ENCODE measurements at places on chromosomes 16 and 17. TPM values are rescaled to one million over a fixed set of nuclear protein-coding genes. Genes with fewer than 3 reads are reported as not detected.

KCNJ18 gene
- not detected for total RNA-seq

DNA sequence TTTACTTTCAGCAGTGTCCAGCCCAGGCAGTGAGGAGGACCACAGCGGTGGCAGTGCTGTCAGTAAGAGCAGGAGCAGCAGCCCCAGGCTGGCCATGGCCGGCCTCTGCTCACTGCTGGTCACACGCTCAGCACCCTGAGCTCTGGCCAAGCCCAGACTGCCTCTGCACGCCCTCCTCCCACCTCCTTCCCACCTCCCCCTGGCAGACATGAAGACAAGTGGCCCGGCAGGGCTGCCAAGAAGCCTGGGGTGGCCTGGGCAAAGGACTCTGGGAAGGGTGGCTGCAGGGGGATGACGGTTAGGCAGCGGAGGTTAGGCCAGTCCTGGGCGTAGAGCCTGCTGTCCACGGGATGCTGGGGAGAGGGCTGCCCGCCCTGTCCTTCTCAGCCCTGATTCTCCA lies at the start of gene C16orf89:
C16orf89 (minus strand) TSS at position 144 of the 400 bp plus-strand sequence; CDS start at position 96, 48 bp downstream.
- DNase-seq, result no peak

DNA sequence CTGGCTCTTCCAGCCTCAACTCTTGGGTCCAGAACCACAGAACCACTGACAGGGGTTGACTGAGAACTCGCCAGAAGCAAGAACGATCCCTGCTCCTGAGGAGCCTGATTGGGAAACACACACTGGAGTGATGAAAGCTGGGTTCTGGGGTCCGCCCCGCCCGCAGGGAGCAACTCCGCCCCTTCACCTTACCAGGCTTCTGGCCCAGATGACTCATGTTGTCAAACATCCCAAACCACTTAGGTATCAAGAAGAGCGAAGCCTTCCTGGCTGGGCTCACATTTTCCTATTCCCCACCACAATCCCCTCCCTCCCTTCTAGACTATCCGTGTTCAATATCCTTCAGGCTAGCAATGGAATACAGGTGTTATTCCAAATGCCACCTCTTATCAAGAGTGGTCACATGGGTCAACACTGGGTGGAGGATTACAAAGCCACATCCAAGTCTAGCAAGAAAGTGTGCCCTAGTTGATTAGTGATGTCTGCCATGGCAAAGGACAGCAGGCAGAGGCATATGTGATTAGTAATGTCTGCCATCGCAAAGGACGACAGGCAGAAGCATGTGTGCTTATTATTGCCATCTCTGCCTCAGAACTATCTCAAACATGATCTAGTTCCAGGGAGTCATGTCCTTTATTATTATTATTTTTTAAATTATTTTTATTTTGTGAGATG lies 70.5 kb downstream of the TIMM22 start:
- DNase-seq, result no peak

GRCh38 chr17:81396722-81397313 lies 1.6 kb downstream of the BAHCC1 start:
- DNase-seq, result no peak

GRCh38 chr16:2904922-2905240 lies 6.8 kb upstream of the FLYWCH1 start:
- no peak for DNase-seq

All from mesothelial cell of epicardium (in vitro differentiated cells).